Glutamatergic neuron (in vitro differentiated cells): ENCODE measurements at places on chromosomes 4 and X.

DNA sequence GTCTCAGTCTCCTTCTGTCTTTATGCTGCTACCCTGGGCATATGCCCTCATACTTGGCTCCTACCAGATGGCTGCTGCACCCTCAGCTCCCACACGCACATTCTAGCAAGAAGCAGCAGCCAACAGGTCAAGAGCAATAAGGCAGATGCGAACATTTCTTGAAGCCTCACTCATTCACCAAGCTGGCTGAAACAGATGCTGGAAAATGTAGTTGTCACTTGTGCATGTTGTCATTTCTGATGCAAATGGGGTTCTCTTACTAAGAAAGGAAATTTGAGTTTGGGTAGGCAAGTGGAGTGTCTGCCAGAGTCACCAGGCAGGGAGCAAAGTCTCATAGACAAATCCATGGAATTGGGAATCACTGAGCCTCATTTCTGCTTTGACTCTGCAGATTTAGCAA is 57.4 kb upstream of the SORBS2 start:
- no peaks in the 10 kb centered on the region for H3K36me3 ChIP-seq
- no peak overlapping the region for H3K4me3 ChIP-seq
- H3K27ac ChIP-seq, result peak overlapping the region; percentile 87
- peaks cover 8% of the 10 kb centered on the region for H3K27me3 ChIP-seq
- peaks cover 26% of the 10 kb centered on the region for H3K4me1 ChIP-seq

- peaks cover 5% of the 10 kb centered on the region for H3K4me1 ChIP-seq
- H3K27ac ChIP-seq, result peak overlapping the region; percentile 92
- H3K4me3 ChIP-seq, result peak overlapping the region; percentile 84
- H3K27me3 ChIP-seq, result no peaks in the 10 kb centered on the region
- peak; percentile 73 for DNase-seq
These were observed 518 bp downstream of the ARMCX1 start for GRCh38 chrX:101550751-101551379.

DNA sequence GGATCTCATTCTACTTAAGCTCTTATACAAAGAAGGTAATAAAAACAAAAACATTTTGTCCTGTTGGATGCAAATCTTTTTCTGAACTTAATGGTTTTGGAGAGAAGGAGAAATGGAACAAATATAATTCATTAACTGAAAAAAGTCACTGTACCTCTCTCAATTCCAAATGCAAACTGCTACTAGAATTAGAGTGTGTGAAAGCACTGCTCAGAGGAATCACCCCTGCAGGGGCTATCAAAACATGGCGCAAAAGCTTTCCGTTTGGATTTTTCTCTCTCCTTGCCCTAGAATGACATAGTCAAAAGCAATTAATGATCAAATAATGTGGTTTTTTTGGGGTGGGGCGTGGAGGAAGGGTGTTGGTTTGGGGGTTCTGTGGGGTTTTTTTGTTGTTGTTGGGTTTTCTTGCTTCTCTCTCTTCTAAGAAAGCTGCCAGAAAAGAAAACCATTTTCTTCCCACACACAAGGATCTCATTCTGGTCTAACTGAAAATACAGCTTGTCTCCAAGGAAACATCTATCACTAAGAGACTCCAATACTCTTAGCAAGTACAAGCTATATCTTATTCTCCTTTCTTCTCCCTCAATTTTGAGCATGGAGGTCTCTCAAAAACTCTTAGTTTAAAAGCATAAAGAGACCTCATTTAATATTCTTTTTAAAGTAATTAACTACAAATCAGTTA is 41.6 kb downstream of the USP46 start:
- no peak overlapping the region for H3K27ac ChIP-seq
- no peaks in the 10 kb centered on the region for H3K27me3 ChIP-seq
- no peak for DNase-seq
- H3K4me3 ChIP-seq, result no peak overlapping the region
- H3K4me1 ChIP-seq, result peaks cover 18% of the 10 kb centered on the region

DNA sequence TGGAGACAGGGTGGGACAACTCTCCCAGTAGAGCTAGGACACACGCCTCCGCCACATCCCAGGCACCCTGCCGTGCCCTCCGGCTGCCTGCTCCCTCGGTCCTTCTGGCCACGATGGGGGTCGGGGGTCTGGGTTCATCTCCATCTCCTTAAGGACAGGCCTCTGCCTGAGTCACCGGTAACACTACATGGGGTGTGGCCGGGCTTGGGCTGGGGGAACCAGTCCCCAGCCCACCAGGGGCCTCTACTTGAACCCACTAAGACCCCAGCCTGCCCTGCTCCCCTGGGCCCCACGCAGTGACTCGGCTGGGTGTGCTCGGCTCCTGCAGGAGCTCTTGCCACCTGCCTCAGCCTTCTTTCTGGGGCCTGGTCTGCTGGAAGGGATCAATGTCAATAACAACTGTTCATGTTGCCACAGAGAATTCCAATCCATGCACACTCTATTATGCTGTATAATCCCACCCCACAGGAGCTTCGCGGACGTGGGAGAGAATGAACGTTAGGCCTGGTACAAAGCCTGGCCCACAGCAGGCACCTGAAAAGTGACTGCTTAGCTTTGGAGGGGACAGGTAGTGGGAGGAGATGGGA is 177.7 kb upstream of the PSAPL1 start:
- H3K4me1 ChIP-seq, result peaks cover 2% of the 10 kb centered on the region
- no peak overlapping the region for H3K27ac ChIP-seq
- no peak for DNase-seq

DNA sequence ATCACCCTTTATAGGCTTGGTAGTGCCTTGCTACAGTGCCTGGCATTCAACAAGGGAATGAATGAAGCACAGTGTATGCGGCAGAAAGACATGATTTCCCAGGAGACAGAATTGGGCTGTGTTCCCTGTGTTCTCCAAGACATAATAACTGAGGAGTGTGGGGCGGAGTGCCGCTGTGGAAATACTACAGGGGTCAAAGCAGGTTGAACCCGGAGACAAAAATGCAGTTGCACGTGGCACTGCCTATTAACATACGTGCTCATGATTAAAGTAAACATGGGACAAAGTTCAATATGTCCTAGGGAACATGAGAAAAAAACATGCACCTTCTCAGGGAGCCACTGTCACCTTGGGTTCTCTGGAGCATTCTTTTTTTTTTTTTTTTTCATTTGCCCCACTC is 820.8 kb downstream of the RPA4 start:
- H3K36me3 ChIP-seq, result no peaks in the 10 kb centered on the region
- no peaks in the 10 kb centered on the region for H3K4me1 ChIP-seq
- DNase-seq, result no peak
- H3K27me3 ChIP-seq, result no peaks in the 10 kb centered on the region

- H3K4me1 ChIP-seq, result no peaks in the 10 kb centered on the region
- no peaks in the 10 kb centered on the region for H3K27me3 ChIP-seq
- DNase-seq, result no peak
- H3K4me3 ChIP-seq, result no peak overlapping the region
- H3K27ac ChIP-seq, result no peak overlapping the region
These were observed 283.8 kb upstream of the IL1RAPL1 start for GRCh38 chrX:28303486-28303885.

DNA sequence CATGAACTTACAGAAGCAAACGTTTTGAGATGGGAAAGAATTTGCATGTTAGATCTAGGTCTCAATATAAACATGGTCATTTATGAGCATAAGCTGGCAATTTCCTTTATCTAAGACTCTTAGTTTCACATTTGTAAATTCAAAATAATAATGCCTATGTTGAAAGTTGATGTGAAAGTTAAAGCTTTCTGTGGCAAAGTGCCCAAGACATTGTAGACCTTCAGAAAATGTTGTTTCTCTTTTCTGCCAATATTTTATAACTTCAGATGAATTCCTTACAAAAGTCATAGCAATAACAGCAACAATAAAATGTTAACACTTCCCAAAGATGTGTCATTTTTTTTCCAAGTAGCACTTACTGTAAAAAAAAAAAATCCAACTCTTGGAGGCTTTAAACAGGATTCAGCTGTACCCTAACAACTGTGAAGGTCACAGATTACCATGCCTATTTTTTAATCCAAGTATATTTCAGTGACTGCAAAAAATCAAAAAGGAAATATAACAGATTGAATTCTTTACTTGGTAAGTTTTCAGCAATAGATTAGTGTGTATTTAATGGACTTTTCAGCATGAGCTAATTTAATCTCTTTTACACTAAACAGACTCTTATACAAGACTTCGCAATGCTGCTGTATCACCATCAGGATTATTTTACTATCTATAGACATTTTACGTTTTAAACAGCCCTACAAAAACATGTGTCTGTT is 206.5 kb upstream of the PDE5A start:
- H3K27ac ChIP-seq, result no peak overlapping the region
- no peak overlapping the region for H3K4me3 ChIP-seq
- no peaks in the 10 kb centered on the region for H3K4me1 ChIP-seq

GRCh38 chr4:98298022-98298421 is 36.8 kb downstream of the RAP1GDS1 start:
- no peak for DNase-seq
- H3K27ac ChIP-seq, result no peak overlapping the region
- peaks cover 12% of the 10 kb centered on the region for H3K4me1 ChIP-seq

- H3K4me3 ChIP-seq, result no peak overlapping the region
- peaks cover under 1% of the 10 kb centered on the region for H3K4me1 ChIP-seq
- peaks cover 4% of the 10 kb centered on the region for H3K36me3 ChIP-seq
These were observed 264.8 kb upstream of the LDB2 start for GRCh38 chr4:17163156-17163771.

- H3K36me3 ChIP-seq, result no peaks in the 10 kb centered on the region
- H3K27me3 ChIP-seq, result no peaks in the 10 kb centered on the region
- no peaks in the 10 kb centered on the region for H3K4me1 ChIP-seq
- DNase-seq, result no peak
- H3K27ac ChIP-seq, result no peak overlapping the region
These were observed 198.9 kb downstream of the ASMT start for GRCh38 chrX:1813809-1814208.

DNA sequence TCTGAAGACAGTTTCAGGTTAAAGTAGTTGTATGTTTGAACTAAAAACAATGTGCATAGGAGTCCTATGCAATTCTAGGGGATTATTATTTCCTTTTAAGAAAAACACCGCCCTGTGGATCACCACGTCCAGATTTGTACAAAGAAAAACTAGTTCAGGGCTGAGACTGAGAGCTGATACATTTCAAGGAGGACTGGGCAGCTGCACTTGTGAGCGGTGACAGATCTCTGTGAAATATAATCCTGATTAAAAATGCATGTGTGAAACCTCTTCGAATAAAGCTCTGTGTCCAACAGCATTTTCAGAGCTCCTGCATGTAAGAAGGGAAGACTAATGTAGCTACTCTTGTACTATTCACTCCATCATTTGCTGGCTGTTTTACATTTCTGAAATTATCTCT is 365.8 kb upstream of the PITX2 start:
- H3K36me3 ChIP-seq, result no peaks in the 10 kb centered on the region
- no peaks in the 10 kb centered on the region for H3K4me1 ChIP-seq
- H3K27me3 ChIP-seq, result no peaks in the 10 kb centered on the region
- no peak overlapping the region for H3K4me3 ChIP-seq
- no peak overlapping the region for H3K27ac ChIP-seq

- no peak for DNase-seq
- no peaks in the 10 kb centered on the region for H3K36me3 ChIP-seq
- H3K4me1 ChIP-seq, result no peaks in the 10 kb centered on the region
- H3K27me3 ChIP-seq, result no peaks in the 10 kb centered on the region
- H3K27ac ChIP-seq, result no peak overlapping the region
- H3K4me3 ChIP-seq, result no peak overlapping the region
These were observed 421.9 kb downstream of the ANKRD50 start for GRCh38 chr4:124290678-124291077.

GRCh38 chr4:65635051-65635821 is 35.1 kb downstream of the EPHA5 start:
- no peak for DNase-seq
- H3K36me3 ChIP-seq, result no peaks in the 10 kb centered on the region
- peaks cover 3% of the 10 kb centered on the region for H3K27me3 ChIP-seq
- H3K4me1 ChIP-seq, result peaks cover under 1% of the 10 kb centered on the region
- no peak overlapping the region for H3K4me3 ChIP-seq

- H3K27ac ChIP-seq, result peak overlapping the region; percentile 62
- no peak for DNase-seq
- peaks cover 2% of the 10 kb centered on the region for H3K4me1 ChIP-seq
- H3K4me3 ChIP-seq, result no peak overlapping the region
- no peaks in the 10 kb centered on the region for H3K27me3 ChIP-seq
These were observed 22.7 kb downstream of the RASGEF1B start for GRCh38 chr4:81449015-81449414.

- no peak for DNase-seq
- no peak overlapping the region for H3K4me3 ChIP-seq
- H3K36me3 ChIP-seq, result no peaks in the 10 kb centered on the region
- peaks cover 5% of the 10 kb centered on the region for H3K4me1 ChIP-seq
- peaks cover 3% of the 10 kb centered on the region for H3K27me3 ChIP-seq
These were observed 15.8 kb upstream of the VEGFD start for GRCh38 chrX:15399962-15400391.

DNA sequence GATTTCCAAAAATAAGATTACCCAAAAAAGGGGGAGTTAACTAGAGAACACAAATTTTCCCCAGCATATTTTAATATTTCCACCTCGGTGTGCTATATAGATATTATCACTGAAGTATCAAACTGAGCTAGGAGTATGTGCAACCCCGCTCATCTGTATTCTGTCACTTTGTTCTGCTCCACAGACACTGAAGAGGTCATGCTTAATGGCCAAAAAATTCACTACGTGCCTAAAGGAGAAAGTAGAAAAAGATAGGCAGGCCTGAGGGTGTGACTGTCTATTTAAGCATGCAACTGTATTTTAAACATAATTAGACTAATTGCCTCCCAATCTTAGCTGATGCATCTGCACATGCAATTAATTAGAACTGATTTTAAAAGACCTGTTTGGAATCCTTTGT is 24.5 kb downstream of the SH3RF1 start:
- H3K27ac ChIP-seq, result no peak overlapping the region
- H3K4me1 ChIP-seq, result peaks cover 32% of the 10 kb centered on the region
- no peaks in the 10 kb centered on the region for H3K36me3 ChIP-seq

- H3K4me1 ChIP-seq, result peaks cover 4% of the 10 kb centered on the region
- H3K4me3 ChIP-seq, result no peak overlapping the region
- no peak overlapping the region for H3K27ac ChIP-seq
These were observed 101.2 kb downstream of the ARSF start for GRCh38 chrX:3142259-3143042.

DNA sequence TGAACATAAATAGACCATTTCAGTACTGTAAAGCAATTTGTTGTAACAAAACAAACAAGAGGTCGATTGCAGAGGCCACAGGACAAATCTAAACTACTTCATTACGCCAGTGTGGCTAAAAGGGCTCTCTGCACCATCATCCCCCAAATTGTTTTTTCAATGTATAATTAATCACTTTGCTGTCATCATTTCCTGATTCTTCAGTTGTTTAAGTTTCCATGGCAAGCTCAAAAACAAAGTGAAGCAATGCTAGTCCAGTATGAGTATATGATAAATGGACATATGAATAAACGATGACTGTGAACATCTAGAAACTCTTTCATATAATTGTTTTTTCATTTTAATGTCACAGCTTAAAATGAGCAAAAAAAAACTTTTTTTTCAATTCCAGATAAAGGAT is 235.4 kb upstream of the FGF13 start:
- H3K27ac ChIP-seq, result no peak overlapping the region
